ENCODE measurements at places on chromosomes 16 and 17.

GRCh38 chr16:31094088-31094423 is 541 bp downstream of the VKORC1 start:
- DNase-seq: no peak

GRCh38 chr17:55458978-55459377 is 37.3 kb upstream of the MMD start:
- DNase-seq: no peak

DNA sequence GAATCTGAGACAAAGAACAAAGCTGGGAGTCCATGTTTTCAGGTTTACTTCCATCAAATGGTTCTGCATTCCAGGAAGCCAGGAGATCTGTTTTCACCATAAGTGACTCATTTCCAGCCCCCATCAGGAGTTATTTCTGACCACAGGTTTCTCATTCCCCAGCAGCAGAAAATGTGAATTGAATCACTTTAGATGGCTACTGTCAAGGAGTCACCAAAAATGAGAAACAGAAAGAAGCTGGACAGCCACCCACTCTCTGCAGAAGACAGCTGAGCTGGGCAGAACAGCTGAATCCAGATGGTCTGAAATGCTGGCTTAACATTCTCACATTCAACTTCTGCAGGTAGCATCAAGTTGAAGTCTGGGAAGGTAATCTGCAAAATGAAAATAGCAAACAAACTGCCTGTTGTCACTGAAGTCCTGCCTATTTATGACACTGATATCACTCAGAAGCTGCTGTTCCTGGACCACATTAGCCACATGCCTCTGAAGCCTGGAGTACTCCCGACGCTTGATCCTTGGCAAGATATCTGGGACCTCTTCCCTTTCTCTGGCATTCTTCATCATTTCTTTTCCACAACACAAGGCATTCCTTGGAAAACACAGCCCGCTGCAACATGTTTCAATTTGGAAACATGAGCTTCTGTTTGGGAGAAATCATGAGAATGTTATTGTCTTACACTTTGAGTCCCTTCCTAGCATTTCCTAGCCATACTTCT is 15.3 kb downstream of the CCL11 start:
- no peak for DNase-seq

- no peak for DNase-seq
These were observed 1.8 kb downstream of the RNF43 start for GRCh38 chr17:58415371-58416055.

DNA sequence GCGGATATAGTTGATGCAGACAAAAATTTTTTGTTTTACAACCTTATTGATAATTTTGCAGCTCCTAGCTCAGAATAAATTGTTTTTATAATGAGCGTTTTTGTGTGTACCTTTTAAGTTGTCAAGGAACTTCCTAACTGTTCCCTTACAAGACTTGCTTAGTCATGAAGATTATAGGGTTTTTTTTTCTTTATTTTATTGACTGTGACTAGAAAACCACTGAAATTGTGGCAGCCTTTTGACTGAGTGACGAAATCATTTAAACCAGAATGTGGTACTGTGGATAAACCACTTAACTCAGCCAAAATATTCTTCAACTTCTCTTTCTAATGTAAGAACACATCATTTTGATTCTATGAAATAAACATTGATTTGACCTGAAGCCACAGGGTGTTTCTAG is 40.8 kb upstream of the VPS4A start:
- DNase-seq: no peak

GRCh38 chr17:38894276-38894675 is 24.4 kb downstream of the LASP1 start:
- DNase-seq: no peak

DNA sequence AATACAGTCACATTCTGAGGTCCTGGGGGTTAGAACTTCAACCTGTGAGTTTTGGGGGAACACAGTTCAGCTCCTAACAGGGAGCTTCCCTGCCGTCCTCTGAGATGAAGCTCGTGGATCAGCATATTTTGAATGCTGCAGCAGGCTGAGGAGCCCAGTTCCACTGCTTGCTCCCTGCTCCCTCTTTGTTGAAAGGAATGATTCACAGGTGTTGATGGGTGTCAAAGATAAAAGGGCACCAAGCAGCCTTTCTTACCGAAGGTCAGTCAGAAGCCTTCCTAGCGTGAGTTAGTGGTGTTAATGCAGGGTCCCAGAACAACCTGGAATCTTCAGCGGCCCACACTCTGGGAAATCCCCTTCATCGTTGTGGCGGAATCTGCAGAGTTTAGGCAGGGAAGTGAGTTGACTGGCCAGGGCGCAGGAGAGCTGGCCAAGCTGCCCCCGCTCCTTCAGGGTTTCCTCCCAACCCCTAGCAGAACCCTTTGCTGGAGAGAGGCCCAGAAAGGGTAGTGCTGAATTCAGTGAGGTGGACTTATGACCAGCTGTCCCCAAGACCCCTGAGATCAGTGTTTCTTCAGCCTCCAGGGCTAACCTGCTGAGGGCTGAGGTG is 114.8 kb downstream of the GNAO1 start:
- no peak for DNase-seq

- DNase-seq: no peak
These were observed 114.0 kb downstream of the USP31 start for GRCh38 chr16:23035240-23035639.

DNA sequence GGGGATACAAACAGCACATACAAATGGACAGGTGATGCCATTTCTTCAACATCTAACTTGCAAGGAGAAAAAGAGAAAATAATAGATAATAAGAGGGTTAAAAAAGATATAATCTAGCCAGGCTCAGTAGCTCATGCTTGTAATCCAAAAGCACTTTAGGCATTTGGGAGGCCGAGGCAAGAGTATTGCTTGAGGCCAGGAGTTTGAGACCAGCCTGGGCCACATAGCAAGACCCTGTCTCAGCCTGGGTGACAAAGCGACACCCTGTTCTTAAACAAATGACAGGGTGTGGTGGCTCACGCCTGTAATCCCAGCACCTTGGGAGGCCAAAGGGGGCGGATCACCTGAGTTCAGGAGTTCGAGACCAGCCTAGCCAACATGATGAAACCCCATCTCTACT is 19.3 kb downstream of the C16orf87 start:
- DNase-seq: no peak

DNA sequence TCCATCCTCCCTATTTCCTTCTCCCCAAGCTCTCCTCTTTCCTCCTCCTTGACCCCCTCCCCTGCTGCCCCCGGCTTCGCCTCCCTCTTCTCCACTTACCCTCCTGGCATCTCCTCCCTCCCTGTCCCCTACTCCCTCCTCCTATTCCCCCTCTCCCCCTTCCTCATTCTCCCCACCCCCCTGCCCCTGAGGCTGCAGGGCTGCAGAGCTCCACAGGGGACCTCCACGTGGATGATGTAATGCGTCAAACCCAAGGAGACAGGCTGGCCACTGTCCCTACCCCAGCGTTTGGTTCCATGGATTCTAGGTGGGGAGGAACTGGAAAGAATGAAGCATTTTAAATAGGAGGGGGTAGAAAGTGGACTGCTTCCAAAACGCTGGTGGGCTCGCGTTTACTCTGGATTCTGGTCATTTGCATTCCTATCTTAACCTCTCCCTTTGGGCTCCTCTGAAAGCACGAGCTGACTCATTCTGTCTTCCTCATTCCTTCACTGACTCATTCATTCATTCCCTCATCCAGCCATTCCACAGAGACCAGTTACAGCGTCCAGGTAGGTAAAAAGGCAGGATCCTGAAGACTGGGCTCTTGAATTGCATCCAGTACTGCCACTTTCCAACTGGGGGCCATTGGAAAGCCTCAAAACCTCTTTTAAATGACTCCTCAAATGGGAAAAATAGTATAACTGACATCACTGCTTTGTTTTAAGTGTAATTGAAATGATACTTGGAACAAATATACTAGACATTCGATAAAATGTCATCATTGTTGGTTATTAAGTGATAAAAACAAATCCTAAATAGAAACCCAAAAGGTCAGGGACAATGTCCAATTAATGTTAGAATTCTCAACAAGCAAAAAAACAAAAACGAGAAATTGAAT is 943 bp upstream of the COTL1 start:
- no peak for DNase-seq

GRCh38 chr17:32627239-32627996 is 140.6 kb downstream of the CDK5R1 start:
- DNase-seq: peak; percentile 42

DNA sequence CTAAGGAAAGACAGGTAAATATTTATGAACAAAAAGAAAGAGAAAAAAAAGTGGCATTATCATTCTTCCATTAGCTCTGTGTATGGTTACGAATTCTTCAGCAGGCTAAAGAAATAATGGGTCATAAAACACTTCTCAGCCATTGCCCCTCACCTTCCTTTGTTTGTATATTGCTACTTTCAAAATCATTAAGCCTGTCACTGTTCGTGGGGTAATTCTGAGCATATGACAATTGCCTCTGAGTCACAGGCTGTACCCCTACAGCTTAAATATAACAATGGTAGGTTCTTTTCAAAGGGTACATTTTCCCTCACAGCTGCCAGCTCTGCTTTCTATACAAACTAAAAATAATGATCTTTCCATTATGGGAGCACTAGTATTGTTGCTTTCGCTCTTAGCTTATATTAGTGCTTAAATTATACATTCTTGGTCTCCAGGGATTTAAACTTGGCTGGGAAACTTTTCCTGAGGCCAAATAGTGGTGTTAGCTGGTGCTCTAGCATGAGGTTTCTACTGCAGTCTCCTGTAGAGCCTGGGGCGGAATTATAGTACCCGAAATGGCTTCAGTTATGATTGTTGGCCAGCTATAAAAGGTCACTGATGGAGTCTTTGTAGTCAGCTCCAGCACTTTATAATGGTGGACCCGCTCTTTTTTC is 74.7 kb upstream of the CDH11 start:
- no peak for DNase-seq

GRCh38 chr17:1422885-1423284 is 22.9 kb upstream of the YWHAE start:
- no peak for DNase-seq

- DNase-seq: no peak
These were observed 19.5 kb downstream of the PLLP start for GRCh38 chr16:57264950-57265371.

DNA sequence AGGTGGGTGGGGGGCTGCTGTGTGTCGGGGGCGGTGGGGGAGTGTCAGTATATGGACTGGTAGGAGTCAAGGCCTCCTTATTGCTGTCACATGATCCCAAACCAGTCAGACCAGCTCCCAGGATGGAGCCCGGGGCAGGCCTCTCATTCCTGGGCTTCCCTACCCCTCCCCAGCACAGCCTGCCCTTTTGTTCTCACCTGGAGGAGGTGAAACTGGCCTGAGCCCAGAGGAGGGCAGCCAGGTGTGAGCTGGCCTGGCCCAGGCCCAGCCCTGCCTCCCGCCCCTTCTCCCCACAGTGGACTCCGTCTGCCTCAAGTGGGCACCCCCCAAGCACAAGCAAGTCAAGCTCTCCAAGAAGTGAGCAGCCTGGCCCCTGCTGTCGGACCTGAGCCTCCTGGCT is 4.6 kb downstream of the PRSS8 start:
- DNase-seq: no peak

DNA sequence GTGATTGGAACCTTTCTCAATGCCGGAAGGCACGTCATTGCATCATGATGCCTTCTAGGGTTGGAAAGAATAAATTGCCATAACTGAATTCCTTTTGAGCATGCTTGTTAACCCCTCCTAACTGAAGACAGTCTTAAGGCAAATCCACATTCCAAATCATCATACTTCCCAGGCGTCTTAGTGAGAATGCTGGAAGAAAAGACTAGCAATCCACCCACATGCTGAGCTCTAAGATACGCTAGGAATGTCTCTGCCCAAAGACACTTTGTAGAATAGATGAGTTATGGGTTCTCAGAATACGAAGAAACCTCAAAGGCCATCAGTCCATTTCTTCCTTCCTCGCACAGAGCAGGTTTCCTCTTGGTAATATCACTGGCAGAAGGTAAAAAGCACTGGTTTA is 486.5 kb downstream of the HS3ST4 start:
- no peak for DNase-seq

DNA sequence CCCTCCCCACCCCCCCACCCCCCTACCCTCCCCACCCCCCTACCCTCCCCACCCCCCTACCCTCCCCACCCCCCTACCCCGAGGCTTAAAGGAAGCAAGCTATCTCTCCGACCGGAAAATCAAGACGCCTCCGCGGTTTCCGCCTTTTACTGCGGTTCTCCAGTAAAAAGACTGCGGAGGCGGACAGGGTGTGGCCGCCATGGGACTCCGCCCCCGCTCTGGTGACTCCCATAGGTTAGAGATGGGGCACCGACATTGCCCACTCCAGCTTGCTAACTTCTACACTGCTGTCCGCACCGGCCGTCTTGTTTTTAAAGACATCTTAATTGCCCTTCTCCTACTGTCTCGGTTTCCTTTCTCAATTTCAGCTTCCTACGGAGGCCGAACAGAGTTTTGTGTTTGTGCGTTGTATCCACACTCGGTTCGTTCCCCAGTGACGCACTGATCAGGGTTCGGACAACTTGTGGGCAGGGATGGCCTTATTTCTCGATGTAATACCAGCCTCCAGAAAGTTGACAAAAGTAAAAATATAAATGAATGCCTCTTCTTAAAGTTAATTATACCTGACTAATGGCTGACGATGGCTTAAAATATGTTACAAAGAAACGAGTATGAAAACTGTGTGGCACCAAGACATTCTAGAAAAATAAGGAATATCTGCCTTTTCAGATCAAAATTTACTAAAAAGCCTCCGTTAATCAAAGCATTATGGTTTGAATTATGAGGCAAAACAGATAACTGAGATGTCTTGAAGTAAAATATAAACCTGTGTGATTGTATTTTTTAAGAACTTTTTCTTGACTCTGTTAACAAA is 1.1 kb upstream of the ZNF200 start:
- no peak for DNase-seq

GRCh38 chr17:35022536-35023063 is 40.9 kb downstream of the RFFL start:
- peak; percentile 48 for DNase-seq

- peak; percentile 75 for DNase-seq
These were observed 5.4 kb downstream of the NAT9 start for GRCh38 chr17:74770498-74771318.

DNA sequence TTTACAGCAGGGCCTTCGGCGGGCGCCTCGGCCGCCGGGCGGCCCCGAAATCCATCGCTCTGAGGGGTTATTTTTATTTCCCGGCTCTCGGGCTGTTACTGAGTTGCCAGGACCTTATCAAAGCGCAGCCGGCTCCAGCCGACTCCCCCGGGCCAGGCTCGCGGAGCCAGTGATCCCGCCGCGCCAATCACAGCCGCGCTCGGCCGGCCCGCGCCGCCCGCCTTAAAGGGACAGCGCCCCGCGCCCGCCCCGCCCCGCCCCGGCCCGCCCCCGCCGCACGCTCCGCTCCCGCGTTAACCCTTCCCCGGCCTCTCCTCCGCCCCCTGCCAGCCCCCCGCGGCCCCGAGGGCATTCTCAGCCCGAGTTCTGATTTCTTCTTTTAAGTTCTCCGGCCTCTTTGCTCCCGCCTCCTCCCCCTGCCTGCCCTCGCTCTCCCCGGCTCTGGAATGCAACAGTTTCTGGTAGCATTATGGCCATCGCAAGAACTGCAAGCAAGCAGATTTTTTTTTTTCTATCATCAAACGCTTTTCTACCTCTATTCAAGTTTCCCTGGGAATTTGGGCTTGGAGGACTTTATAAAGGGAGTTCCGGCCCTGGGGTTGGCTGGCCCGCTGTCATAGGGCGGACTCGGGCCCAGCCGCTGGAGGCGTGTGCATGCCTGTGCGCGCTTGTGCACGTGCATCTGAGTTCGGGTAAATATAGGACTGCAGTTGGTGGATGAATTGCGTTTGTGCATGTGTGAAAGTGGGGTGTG is at the start of gene AXIN2:
AXIN2 (minus strand) TSS at position 197 of the 754 bp plus-strand sequence. CDS start 3,028 bp downstream, outside the sequence.
- DNase-seq: peak; percentile 98

Measured in frontal cortex (tissue), 4 donors.